ENCODE measurements at places on chromosomes 7 and 10.

- DNase-seq: peak; percentile 21
These were observed 1.5 kb upstream of the MKX start for GRCh38 chr10:27747096-27747451.

- no peak for DNase-seq
These were observed 28.9 kb downstream of the PHYH start for GRCh38 chr10:13270877-13271551.

- peak; percentile 83 for DNase-seq
These were observed 19.4 kb downstream of the ZMIZ2 start for GRCh38 chr7:44767912-44768627.

DNA sequence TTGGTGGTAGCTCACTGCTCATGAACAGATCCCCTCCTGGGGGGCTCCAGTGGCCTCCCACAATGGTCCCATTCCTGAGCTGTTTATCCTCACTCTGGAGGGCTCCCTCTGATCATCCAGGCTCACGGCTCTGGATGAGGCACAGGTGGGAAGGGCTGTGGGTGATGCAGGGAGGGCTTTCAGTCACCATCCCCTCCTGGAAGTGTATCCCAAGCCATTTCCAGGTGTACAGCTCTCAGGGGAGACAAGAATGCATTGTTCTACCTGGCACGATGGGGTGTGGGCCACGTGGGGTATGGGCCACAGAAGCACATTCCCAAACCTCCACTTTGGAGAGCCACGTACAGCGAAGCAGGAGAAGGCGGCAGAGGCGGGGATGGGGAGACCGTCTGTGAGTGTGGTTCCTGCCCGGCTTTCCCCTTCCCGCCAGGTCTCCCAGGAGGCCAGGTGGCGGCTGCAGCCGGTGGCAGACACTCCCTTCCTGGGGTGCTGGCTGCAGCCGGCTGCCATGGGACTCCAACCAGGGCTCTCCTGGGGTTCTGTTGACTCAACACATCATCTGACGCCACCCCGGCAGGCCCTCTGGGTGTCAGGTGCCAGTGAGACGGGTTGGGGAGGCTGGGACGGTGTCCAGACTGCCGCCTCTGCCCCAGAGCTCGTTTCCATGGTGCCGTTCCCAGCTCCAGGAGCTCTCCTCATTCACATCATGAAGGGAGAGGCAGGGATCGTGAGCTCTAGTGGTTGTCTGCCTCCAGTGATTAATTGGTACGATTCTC lies 169.7 kb upstream of the RHEB start:
- no peak for DNase-seq

DNA sequence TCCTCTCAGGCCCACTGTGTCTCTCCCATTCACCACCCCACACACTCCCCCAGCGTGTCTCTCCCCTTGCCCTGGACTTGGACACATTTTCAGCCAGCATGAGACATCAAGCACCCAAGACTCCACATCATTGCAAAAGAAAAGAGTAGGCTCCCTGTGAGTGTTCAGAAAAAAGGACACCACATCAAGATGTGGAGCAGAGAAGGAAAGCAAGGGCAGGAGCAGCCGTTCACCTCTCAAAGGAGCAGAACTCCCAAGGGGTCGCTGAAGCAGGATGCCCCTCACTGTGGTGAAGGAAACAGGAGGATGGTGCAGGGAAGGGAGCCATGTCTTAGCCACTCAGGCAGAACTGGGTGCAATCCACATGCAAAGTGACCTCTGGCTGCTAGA lies 89.9 kb upstream of the MACROH2A2 start:
- DNase-seq: no peak

DNA sequence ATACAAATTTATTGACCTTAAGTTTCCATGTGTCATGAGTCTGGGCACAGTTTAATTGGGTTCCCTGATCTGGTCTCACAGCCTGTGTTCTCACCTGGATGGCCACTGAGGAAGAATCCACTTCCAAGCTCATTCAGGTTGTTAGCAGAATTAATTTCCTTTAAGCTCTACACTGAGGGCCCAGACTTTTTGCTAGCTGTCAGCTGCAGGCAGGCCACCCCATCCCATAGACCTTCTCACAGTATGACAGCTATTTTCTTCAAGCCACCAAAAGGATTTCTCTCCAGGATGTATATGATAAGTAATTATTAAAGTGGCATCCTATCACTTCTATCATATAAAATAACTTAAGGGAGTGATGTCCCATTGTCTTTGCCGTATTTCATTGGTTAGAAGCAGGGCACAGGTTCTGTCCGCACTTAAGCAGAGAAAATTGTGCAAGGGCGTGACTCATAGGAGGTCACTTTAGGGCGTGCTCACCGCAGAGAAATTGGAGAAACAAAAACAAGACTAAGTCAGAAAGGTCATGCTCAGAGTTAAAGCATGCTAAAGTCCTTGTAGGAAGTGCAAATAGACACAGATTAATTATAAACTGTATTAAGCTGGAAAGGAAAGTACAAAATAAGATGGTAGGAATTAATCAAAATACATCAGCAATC lies 109.9 kb downstream of the AHR start:
- DNase-seq: no peak

DNA sequence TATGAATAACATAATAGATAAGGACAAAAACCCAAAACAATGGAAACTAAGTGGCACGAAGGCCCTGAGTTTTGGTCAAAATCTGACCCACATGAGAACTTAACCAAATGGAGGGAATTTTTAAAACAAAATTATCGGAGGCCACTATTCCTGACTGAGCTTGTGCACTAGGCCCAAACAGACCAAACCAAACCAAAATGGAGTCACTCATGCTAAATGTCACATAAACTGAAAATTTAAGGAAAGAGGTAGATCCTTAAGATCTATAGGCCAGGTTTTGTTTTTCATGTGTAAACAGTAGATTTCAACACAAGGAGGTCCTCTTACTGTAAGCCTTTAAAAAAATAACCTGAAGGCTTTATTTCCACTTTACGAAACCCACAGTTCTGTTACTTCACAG lies 3.8 kb upstream of the ZNF92 start:
- DNase-seq: no peak

GRCh38 chr10:47314416-47314970 lies 7.8 kb upstream of the GDF2 start:
- no peak for DNase-seq

GRCh38 chr7:158633055-158633956 lies 45.7 kb upstream of the PTPRN2 start:
- DNase-seq: no peak

DNA sequence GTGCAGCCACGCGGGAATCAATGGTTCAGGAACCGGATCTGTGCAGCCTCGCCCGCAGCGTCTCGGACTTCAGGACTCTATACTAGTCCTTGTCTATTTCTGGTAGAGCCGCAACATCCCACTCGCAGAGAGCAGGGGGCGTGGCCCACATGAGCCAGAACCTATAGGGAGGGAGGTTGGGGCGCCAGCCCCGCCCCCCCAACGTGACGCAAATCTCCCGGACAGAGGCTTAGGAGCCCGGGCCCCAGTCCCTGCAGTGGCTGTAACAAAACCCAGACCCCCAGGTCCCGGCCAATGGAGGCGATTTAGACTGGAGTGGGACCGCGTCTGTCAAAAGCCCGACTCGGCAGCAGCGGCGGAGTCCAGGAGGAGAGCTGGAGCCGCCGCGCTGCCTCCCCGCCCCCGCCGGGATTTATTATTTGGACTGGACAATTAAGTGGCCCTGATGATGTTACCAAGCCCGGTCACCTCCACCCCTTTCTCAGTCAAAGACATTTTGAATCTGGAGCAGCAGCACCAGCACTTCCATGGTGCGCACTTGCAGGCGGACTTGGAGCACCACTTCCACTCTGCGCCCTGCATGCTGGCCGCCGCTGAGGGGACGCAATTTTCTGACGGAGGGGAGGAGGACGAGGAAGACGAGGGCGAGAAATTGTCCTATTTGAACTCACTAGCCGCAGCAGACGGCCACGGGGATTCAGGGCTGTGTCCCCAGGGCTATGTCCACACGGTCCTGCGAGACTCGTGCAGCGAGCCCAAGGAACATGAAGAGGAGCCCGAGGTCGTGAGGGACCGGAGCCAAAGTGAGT lies at the start of gene NKX2-3:
NKX2-3 (plus strand) TSS at position 256 of the 809 bp plus-strand sequence; CDS start at position 446, 190 bp downstream.
- peak; percentile 94 for DNase-seq

DNA sequence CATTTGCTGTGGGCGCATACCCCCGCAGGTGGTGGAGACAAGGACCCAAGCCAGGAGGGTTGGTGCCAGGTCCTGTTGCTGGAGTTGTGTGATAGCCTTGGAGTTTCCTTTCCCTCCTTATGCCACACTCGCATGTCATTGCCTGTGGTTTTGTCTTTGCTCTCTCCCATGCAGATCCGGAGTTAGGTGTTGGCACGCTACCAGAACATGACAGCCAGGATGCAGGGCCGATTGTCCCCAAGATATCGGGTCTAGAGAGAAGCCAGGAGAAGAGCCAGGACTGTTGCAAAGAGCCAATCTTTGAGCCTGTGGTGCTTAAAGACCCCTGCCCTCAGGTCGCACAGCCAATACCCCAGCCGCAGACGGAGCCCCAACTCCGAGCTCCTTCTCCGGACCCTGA lies 369.2 kb upstream of the GALNT17 start:
- peak; percentile 45 for DNase-seq

- DNase-seq: no peak
These were observed 409.5 kb downstream of the SUGCT start for GRCh38 chr7:40544221-40544723.

DNA sequence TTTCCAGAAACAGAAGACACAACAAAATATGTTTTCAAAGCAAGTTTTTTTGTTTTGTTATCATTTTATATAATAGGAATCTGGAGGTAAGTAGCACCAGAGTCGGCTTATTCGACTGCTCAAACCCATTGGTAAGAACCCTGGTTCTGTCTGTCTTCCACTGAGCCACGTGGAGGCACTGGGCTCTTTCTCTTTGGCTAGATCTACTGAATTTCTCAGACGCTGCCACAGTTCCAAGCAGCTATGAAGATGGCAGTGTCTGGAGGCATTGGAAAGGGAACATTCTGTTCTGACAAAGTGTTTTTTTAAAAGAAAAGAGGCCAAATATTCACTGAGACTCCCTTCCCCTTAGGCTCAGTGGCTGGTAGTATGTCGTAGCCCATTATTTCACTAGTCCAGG lies 338.8 kb downstream of the NRG3 start:
- no peak for DNase-seq

GRCh38 chr10:43700306-43700705 lies 51.6 kb upstream of the ZNF32 start:
- no peak for DNase-seq

DNA sequence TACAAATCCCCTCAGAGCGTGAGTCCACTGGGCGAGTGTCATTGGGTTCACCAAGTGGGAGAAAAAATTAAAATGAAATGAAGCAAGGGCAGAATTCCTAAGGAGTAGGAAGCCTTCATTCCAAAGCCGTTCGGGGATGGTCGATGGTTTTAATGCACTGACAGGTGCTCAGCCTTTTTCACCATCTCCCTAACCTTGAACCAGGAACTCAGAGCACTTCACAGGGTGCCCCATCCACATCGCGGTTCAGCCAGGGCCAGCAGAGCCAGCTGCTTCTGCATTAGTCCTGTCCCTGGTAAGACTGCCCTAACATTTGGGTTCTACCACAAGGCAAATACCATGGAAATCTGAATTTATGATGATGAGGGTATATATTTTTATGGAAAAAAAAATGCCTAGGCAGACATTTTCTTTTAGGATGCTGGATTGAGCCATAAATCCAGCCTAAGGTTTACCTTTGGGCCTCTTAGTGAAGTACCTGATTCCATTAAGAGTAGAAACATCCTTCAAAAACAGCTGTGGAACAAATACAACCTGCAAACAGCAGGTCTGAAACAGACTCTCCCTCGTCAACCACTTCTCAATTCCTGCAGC lies 203.5 kb upstream of the RNF32 start:
- DNase-seq: no peak

DNA sequence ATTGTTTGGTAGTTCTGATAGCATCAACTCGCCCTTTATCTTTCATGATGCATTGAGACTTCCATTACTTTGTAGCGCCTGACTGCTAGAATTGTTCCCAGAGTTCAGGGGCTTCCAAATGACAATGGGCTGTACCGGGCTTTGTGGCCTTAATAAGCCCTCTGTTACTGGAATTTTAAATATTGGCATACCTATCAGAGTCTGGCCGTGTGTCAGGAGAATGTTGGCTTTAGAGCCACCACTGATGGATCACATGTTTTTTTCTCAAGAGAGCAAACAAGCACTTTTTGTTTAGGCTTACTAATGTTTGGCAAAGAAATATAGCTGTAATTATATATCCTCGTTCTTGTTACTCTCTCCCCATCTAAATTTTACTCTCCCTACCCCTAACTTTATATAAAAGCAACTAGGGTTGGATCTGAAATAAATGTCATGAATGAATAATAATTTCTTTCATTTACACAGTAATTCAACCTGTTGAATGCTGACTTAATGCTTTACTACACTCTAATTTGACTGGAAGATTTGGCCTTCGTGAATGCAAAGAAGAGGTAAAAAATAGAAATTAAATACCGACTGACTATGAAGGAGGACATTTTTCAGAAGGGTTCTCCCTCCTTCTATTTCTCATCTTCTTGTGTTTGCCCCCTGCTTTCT lies 396.7 kb downstream of the AUTS2 start:
- DNase-seq: no peak

- DNase-seq: no peak
These were observed 5.9 kb downstream of the CYP26C1 start for GRCh38 chr10:93066544-93066913.

DNA sequence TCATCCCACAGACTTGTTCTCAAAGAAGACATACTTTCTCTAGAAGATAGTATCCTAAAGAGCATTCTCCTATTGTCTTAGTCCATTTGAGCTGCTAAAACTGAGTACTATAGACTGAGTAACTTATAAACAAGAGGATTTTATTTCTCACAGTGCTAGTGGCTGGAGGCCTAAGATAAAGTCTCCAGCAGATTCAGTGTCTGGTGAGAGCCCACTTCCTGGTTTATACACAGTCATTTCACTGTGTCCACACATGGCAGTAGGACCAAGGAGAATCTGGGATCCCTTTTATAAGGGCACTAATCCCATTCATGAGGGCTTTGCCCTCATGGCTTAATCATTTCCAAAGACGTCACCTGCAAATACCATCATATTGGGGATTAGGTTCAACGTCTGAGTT lies 68.7 kb downstream of the LRRC17 start:
- peak; percentile 37 for DNase-seq

- no peak for DNase-seq
These were observed 10.6 kb upstream of the UPP1 start for GRCh38 chr7:48078470-48078869.

- peak; percentile 61 for DNase-seq
These were observed 166.9 kb upstream of the RNF32 start for GRCh38 chr7:156473476-156474240.

DNA sequence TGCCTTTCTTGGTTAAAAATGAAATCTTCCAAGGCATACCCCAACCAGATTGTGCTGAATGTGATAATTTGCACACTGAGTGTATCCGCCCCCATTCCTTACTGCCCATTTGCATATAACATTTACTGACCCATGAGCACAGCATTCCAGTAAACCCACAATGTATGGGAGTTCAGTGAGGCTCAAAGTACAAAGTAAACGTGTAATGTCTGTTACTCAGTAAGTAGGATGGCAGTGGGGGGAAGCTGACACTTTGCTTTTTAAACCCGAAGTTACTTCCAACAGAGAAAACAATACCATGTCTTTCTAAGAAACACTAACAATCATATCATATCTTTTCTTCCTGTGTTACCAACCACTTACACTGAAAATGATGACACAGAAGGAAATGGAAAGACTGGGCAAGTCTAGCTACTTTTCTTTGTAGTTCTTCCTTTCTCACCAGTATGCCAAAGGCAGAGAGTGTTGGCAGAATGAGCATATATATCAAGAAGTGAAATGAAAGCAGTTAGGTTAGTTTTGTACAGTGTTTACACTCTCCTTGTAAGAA lies 27.1 kb upstream of the SOSTDC1 start:
- DNase-seq: peak; percentile 3

GRCh38 chr7:29605671-29606070 lies 42.0 kb downstream of the PRR15 start:
- DNase-seq: no peak

- DNase-seq: no peak
These were observed 55.8 kb downstream of the TACC2 start for GRCh38 chr10:122044713-122045112.
